ENCODE measurements at places on chromosomes 3 and 15.
A peak's percentile ranks its signal among the peaks of the same experiment; 100 is the strongest.

DNA sequence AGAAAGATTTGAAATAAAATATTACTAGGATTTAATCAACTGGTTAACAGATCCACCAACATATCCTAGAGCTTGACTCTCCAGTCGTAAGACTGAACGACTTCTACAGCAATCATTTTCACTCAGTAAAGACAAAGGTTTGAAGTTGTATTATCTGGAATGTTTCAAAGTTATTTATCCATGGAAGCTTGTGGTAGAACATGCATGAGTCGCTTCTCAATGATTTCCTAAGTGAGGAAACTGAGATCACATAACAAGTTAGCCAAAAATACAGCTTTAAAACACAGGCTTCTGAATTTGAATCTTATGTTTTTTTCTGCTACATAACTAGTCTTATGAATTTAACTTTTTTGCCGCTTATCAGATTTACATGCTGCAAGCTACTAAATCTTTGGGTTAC lies 241.8 kb downstream of the FOXP1 start:
- DNase-seq: no peak

- no peak for DNase-seq
Measured at GRCh38 chr15:42048821-42049200, 28.0 kb upstream of the PLA2G4E start.

DNA sequence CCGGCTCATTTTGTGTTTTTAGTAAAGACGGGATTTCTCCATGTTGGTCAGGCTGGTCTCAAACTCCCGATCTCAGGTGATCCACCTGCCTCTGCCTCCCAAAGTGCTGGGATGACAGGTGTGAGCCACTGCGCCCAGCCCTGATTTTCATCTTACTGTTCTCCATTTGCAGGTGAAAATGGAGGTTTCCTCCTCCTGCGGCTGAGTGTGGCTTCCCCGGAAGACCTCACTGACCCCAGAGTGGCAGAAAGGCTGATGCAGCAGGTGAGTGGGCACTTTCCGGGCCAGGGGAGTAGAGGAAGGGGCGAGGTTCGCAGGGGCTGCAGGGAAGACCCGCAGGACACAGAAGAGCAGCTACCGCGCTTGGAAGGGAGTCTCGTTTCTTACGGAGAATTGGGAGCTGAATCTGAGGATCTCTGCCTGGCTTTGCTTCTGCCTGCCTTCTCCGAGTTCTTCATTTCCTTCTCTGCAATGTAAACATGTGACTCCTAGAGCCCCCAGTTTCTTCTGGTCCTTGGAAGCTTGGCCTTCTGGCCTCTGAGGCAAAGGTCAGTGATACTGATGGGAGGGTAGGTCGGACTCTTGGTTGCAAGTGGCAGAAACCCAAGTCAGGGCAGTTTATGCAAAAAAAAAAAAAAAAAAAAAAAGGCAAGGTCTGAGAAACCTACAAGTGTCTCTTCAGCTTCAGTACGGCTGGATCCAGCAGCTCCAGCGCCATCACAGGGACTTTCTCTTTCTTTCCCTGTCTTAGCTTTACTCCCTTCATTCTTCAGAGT lies 8.9 kb downstream of the MUC20 start:
- DNase-seq: no peak

DNA sequence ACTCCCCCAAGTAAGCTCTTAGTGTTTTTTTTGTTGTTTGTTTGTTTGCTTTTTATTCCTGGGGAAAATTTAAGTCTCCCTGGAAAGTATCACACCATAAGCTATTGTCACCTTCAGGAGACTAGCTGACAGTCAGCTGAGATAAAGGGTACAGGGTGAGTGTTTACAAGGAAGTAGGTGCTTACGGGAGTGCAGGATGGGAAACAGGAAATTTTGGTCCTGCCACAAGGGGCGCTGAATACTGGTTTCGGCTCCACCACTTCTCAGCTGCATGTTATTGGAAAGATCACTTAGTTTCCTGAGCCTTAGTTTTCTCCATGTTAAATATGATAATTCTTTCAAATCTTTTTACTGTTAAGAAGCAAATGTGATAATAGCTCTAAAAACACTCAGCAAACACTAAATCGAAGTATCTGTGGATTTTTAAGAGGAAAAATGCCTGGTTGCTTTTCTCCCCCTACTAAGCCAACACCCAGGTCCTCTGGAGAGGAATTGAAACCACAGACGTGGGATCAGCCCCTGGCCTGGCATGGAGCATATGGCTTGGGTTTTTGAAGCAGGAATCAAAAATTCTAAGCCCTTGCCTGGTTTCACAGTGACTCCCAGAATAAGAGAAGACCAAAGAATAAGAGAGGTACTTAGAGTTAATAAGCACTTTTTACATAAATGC lies 90.7 kb downstream of the SCN11A start:
- peak; percentile 37 for DNase-seq

- DNase-seq: no peak
Measured at GRCh38 chr3:72287956-72288355, 503.0 kb upstream of the PROK2 start.

GRCh38 chr3:131561511-131561910 lies 58.7 kb upstream of the MRPL3 start:
- DNase-seq: no peak

- DNase-seq: peak; percentile 72
Measured at GRCh38 chr3:149120051-149120972, 9.1 kb upstream of the HPS3 start.

GRCh38 chr3:46947981-46948791 lies 28.4 kb downstream of the CCDC12 start:
- DNase-seq: no peak

DNA sequence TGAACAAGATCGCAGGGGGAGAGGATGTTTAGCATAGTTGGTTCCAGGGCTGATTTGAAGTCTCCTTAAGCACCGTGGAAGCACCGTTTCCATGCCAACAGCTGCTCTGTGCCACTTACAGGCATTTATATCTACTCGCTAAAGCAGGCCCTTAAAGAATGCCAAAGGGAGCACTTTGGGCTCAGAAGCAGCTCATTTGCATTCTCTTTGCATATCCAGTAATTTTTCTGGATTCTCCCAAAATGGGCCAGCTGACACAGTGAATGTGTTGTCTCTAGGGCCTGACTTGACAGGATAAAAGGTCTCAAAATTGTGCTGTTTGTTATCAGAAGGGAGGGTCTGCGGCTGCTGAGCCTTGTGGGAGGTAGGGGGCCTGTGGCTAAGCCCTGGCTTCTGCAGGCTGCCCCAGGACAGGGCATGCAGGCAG lies 138.6 kb downstream of the FBLN2 start:
- no peak for DNase-seq

GRCh38 chr15:51380999-51381806 lies 39.7 kb downstream of the GLDN start:
- peak; percentile 76 for DNase-seq

Measured in GM13977 (cell line).